Activated CD4-positive, alpha-beta memory T cell treated with anti-CD3 and anti-CD28 coated beads for 36 hours (primary cell): ENCODE measurements at places on chromosomes 6 and 20. TPM values are rescaled to one million over a fixed set of nuclear protein-coding genes. Genes with fewer than 3 reads are reported as not detected.
A peak's percentile ranks its signal among the peaks of the same experiment; 100 is the strongest.

Gene TINAG
- not detected for total RNA-seq

Gene OTOR
- not detected for total RNA-seq

Gene MEI4
- total RNA-seq = not detected

Gene EYA4
- not detected for total RNA-seq

Gene ENPP3
- total RNA-seq = 0.82 TPM

Gene HCRTR2
- not detected for total RNA-seq

Gene AVP
- not detected for total RNA-seq

Gene RAB44
- 0.05 TPM for total RNA-seq

GRCh38 chr20:3674995-3675900 lies 6.6 kb downstream of the ADAM33 start:
- DNase-seq = no peak

GRCh38 chr6:13234130-13234529 lies 94.2 kb downstream of the TBC1D7 start:
- no peak for DNase-seq

DNA sequence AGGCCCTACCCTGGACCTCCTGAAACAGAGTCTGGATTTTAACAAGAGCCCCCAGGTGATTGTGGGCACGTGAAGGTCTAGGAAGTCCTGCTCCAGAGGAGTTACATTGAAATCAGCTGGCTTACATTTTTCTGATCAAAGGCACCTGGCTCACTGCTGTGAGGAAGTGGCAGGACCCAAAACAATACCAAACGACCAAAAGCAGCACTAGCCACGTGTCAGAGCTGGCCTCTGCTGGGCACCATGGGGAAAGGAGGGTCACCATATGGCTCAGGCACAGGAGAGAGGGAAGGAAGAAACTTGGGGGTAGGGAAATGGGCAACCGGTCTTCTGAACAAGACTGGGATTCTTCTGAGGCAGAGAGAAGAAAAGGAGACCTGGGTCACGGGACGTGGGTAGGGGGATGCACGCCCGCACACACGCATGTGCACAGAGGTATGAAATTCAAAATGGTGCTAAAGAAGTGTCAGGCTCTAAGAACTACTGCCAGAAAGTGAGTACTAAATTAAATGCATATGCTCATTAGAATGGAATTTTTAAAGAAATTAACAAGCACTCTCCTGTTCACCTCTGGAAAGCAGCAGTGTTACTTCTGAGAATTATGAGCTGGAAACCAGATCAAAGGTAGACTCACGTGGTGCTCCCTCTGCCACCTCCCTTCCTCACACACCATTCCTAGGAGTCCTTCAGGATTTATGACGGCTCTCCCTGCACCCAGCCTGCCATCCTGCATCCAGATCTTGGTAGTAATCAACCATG lies 113.6 kb downstream of the TRERF1 start:
- DNase-seq = no peak

- no peak for DNase-seq
These were observed 293.2 kb downstream of the QKI start for GRCh38 chr6:163707387-163708355.

DNA sequence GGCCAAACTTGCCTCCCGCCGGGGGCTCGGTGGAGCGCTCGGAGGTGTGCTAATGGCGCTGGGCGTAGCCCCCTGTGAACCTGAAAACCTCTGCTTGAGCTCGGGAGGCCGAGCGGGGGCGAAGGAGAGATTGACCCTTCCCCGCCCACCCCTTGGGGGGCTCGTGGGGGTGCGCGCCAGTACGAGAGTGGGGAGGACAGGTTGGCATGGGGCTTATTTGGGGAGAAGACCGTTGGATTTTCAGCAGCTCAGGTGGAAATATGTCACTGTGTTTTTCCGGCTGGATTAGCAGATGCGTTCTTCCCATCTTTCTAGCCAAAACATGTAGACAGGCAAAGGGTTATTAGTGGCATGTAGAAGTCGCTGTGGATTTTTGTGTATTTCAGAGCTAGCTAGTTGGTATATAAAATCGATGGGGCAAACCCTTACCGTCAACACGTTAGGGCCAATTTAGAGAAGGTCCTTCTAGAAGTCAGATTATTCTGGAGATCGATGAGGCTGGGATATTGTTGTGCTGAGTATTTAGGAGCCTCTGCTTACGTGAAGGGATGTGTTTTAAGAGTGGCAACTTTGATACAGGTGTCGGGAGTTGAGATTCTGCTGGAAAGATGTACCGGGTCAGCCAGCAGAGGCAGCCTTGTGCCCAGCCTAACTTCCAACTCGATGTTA lies 525 bp downstream of the NCOA7 start:
- DNase-seq = peak; percentile 62

DNA sequence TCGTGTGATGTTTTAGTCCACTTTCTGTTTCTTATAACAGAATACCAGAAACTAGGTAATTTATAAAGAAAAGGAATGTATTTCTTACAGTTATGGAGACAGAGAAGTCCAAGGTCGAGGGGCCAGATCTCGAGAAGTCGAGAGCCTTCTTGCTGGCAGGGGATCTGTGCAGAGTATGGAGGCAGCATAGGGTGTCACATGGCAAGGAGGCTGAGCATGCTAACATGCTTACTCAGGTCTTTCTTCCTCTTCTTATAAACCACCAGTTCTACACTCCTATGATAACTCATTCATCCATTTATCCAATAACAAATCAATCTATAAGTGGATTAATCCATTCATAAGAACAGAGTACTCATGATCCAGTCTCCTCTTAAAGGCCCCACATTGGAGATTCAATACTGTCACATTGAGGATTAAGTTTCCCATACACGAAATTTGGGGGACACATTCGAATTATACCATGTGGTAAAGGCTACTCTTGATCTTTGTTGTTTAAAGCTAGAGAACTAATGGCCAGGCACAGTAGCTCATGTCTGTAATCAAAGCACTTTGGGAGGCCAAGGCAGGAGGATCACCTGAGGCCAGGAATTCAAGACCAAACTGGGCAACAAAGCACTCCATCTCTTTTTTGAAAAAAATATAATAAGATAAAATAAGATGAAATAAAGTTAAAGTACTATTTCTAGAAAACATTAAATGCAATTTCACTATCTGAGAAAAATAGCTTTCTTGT lies 2.1 kb downstream of the GOPC start:
- DNase-seq = peak; percentile 16

DNA sequence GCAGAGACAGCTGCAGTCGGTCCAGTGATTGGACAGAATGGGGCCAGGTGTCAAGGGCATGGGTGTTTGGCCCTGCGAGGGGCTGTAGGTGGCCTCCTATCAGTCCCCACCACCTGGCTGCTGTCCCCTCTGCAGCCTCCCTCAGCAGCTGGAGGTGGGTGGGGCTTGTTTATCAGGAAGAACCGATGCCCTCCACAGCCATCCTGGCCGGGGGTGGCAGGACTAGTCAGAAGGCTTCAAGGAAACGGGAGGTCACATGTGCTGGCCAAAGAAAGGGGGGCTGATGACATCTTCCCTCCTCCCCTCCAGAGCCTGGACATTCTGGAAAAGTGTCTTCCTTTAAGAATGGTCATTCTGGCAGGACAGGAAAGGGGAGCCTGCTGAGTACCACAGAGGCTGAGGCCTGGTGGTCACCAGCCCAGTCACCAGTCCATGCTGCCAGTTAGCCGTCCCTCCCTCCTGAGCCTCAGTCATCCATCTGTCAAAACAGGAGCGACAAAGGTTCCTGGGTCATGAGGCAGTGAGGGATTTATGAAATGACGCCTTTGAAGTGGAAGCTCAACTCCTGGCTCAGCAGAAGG lies 4.1 kb downstream of the FAM210B start:
- DNase-seq = no peak

GRCh38 chr6:136546331-136546730 lies 3.9 kb downstream of the MAP7 start:
- no peak for DNase-seq

DNA sequence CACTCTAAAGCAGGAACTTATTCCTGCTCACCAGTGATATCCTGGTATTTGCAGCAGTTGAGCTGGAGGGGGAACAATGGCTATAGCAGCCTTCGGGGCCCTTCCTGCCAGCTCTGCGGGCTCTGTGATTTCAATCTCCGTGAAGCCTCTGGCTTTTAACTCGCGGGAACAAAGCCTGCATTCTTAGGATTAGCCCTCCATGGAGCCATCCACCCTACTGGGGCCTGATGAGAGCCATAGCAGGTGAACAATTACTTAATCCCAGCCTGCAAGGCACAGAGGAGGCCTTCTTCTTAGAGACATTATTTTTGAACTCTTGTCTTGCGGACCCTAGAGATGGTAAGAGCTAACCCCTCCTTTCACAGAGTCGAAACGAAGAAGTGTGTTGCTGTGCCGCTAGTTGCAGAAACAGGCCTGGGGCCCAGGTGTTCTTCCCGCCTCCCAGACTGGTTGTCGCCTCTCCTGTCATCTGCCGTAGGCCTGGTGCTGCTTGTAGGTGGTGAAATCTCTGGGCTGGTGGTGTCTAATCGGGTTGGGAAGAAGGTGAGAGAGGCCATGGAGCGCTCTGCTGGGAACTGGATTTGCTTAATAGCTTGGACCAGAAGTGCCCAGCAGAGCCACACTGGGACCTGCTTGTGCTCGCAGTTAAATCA lies 9.7 kb downstream of the GHRH start:
- no peak for DNase-seq

DNA sequence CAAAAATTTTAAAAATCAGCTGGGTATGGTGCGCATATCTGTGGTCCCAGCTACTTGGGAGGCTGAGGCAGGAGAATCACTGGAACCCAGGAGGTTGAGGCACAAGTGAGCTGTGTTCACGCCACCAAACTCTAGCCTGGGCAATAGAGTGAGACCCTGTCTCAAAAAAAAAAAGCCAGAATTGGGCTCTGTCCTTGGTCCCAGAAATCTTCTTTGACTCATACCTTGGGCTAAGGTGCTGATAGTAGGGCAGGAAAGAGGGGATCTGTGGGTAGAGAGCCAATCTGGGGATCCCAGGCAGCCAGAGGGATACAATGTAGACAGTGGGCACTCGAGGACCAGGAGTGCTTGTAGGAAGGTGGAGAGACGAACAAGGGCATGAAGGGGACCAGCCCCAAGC lies 13.3 kb downstream of the ETV7 start:
- no peak for DNase-seq

DNA sequence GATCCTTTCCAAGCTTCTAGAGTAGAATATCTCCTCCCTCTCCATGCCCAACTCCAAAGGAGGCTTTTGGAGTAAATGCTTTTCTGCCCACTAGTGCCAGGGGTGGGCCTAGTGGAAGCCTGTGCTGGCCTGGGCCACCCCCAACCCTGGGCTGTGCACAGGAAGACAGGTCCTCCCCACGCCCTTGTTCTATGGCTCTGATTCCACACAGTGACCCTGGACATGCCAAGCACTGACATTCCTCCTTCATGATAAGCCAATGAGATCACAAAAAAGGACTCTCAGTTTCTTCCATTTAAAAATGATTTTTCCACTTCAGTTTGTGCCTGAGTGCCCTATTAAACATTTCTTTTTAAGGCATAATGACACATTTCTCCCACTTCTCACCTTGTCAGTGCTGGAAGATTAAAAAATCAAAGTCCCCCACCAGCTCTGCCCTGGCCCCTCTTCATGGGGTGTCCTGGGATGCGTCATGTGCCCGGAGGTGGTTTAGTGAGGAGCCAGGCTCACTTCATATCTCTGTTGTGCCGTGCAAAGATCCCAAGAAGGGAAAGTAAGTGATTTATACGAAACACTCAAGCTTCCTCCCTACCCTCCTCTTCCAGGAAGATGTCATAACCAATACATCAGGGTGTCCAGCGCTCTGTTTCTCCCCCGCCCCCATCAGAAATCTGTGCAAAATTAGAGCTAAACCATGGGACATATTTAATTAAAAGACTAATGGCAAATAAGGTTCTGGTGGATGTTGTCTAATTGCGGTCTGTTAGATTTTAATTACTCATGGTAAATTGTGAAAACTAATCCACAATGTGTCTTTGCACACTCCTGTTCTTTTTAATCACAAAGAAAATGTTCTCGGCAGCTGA lies 255.0 kb downstream of the NRN1 start:
- DNase-seq = no peak

GRCh38 chr6:39430446-39430845 lies 107.9 kb upstream of the KCNK16 start:
- no peak for DNase-seq

- DNase-seq = no peak
These were observed 13.8 kb downstream of the SPTLC3 start for GRCh38 chr20:13022401-13023155.

DNA sequence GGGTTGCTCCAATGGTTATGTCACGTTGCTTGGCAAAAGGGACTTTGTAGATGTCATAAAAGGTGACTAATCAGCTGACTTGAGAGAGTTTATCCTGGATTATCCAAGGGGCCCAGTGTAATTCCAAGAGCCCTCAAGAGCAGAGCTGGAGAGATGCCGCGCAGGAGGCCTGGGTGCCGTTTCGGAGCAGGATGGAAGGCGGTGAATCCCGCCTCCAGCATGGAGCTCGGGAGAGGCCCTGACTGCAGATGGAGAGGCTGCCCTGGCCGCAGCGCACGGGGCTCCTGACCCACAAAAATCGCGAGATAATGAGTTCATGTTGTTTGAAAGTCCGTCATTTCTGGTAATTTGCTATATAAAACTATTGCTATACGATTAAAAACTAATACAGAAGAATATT lies 219.8 kb downstream of the ZDHHC14 start:
- no peak for DNase-seq

DNA sequence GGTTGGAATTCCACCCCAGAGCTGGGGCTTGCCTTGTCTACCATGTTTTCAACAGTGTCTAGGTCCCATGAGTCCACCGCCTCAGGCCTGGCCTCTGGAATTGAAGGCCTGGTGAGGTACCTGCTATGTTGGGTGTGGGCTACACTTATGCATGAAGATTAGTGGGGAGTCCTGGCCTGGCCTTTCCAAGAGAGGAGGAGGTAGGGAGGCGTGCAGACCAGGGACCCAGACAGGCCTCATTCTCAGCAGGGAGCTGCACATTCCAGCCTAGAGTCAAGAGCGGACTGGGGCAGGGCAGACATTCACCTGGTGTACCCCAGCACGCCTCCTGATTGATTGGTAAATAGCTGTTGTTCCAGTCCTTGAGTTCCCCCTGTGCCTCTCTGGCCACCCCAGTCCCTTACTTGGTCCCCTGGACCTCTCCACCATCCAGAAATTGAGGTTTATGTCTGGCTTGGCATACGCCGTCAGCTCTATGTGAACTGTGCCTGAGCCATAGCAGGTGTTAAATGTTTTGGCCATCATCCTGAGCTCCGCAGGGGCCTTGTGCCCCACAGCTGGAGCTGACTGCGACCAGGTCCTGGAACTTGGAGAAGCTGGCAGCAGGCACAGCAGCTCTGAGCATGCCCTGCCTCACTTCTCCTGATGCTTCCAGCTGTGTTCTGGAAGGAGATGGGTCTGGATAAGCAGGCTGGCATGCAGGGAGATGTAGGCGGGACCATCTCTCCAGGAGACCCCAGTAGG lies 8.2 kb upstream of the VEGFA start:
- DNase-seq = no peak

- peak; percentile 28 for DNase-seq
These were observed 91.9 kb downstream of the MYLK4 start for GRCh38 chr6:2658788-2659187.
